Dorsolateral prefrontal cortex (tissue), 122 donors: ENCODE measurements at places on chromosomes 2 and 18. TPM values are rescaled to one million over a fixed set of nuclear protein-coding genes. Genes with fewer than 3 reads are reported as not detected.
A peak's percentile ranks its signal among the peaks of the same experiment; 100 is the strongest.

Gene AGPS
- 24.1 TPM for total RNA-seq

Gene ACVR2A
- 21.0 TPM for total RNA-seq

Gene FEV
- not detected for total RNA-seq

Gene CPLX4
- total RNA-seq: not detected

Gene FAM124B
- 0.60 TPM for total RNA-seq

Gene SNORC
- total RNA-seq: 15.1 TPM

Gene GKN1
- not detected for total RNA-seq

Gene LDLRAD4
- 102 TPM for total RNA-seq

Gene ALK
- 6.2 TPM for total RNA-seq

Gene NIFK
- total RNA-seq: 27.0 TPM

DNA sequence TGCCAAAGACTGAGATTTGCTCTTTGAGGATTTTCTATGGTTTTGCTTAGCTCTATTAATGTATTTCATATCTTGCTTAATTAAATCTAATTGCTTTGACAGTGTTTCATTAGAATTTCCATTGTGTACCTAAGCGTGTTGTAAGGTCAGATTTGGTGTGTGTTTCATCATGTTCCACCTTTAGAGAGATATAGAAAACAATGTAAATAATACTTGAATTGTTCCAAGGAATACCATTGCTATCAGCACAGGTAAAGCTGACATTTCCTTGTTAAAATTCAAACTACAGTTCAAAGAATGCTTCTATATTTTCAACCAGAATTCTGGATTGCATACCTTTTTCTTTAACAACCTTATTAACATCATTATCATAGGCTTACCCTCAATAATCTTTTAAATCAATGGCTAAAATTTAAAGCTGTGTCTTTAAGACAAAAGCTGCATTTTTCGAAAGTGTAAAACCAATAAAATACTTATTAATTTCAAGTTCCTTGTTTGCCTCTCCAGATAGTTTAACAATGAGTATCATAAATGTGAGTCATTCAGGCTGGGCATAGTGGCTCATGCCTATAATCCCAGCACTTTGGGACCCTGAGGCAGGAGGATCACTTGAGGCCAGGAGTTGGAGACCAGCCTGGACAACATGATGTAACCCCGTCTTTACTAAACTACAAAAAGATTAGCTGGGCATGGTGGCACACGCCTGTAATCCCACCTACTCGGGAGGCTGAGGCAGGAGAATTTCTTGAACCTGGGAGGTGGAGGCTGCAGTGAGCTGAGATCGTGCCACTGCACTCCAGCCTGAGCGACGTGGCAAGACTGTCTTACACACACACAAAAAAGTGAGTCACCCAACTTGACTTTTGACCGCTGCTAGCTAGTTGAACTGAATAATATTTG, 188.0 kb upstream of the PKDCC start:
- no peak for DNase-seq

DNA sequence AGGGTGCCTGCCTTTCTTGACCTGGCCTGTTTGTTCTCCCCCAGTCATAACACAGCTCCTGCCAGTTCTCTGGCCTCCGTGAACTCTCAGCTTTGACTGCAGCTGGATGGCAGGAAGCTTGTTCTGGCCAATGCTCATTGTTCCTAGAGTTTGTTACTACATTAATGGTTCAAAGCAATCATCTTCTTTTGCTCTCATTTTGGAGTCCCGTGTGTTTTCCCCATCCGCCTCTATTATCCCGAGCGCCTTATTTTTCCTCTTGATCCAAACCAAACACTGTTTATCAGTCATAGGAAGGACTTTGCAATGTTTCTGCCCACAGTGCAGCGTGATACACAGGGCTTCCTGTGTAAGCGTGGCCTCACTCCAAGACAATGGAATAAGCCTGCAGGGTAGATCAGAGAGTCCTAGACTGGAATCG, 184.3 kb upstream of the APCDD1 start:
- peak; percentile 48 for DNase-seq

DNA sequence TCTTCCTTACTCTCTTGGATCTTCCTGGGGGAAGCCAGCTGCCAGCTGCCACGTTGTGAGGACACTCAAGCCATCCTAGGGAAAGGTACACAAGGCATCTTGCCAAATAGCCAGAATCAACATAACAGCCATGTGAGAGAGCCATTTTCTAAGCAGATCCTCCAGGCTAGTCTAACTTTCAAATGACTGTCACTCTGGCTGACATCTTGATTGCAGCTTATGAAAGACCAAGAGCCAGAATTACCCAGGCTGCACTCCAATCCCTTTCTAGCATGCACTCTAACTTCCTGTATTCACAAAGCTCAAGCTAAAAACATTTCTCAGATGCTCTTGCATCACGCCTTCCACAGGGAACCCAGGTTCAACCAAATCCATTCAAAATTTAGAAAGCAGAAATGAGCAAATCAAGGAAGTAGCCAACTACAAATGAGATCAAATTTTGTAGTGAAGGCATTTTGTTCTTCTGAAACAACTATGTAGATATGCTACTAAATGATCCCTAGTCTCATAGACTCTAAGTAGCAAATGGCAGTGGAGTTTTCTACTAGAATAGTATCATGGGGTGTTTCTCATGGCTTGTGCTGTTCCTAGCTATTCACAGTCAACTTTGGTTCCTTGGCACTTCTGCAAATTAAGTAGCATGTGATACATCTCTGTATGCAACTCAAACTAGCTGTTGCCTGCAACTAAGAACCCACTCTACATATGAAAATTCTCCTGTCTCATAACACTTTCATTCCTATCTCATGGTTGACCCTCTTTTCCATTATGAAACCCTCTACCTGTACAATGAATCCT, 281.9 kb downstream of the ZEB2 start:
- no peak for DNase-seq

DNA sequence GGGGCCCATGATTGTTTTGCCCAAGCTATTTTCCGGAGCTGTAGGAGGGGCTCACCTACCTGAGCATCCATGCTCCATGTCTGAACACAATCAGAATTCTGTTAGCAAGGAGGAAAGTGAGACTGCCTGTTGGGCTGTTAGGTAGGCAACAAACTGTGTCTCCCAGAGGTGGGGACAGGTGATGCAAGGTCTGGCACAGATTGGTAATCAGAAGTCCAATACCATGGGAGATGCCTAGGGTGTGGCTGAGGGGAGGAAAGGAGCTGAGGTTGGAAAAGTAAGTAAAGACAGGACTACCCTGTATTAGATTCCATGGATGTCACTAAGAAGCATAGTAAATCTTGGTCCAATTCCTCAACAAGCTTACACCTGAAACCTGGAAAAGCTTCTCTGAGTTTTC, 3.0 kb downstream of the LYPD6B start:
- no peak for DNase-seq

DNA sequence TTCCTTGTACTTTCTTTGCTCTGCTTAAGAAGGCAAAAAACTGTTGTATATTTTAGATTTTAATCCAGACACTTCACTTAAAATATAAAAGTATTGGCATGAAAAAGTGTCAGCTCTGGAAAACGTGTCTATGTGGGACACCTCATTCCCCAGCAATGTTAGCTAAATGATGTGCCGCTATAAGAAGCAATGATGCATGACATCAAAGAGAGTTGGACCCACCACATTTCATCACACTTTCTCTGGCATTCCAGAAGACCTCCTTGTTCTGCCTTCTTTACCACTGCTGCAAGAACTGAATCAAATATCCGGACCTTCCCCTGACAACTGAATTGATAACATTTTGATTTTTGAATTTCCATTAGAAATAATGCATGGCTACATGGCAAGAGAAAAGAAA, 242.4 kb upstream of the TANK start:
- DNase-seq: no peak

- no peak for DNase-seq
Observed at GRCh38 chr18:21053127-21053526, 58.5 kb downstream of the ROCK1 start.

DNA sequence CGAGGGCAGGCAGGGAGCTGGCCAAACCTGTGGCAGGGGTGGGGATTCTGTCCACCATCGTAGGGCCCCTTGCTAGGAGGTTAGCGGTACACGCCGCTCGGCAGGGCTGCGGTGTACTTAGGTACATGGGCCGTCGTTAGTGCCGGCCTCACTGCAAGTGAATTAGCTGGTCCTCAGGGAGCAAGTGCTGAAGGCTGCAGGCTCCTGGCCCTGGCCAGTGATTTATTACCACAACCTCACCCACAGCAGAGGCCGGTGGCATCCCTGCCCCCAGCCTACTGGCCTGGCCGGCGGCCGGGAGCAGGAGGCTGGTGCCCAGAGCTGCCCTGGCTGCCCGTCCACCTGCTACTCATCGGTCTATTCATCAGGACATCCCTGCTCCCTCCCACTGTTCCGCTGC, 19.6 kb upstream of the PTMA start:
- DNase-seq: no peak

DNA sequence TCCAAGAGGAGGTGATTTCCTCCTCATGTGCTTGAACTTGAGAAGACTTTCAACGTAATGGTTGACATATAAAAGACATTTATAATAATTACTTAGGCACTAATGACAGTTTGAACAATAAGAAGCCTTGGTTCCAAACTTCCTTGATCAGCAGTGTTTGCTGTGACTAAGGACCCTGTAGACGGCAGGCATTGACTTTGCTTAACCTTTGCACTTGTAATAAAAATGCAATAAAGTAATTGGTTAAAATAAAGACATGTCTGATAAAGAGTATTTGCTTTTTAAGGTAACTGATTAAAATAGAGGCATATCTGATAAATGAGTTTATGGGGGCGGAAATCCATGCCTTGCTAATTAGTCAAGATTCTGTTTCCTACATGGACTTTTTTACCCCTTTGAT, 82.2 kb upstream of the ST8SIA3 start:
- DNase-seq: no peak

DNA sequence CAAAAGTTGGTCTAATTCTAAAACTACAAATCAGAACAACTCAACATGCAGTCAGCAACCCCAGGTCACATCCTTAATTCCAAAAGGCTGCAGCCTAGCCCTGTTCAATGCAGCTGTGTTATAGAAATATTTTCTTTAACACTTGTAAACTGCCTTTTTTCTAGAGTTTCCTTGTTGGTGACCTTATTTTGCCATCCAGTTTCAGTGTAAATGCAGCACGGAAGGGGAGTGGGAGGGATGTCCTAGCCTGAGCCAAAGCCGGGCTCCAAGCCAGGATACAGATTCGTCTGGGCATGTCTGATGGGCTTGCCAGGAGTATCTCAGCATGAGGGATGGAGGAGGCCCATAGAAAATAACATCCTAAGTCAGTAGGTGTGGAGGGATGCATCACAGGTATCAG, 17.7 kb upstream of the SP3 start:
- DNase-seq: peak; percentile 57

DNA sequence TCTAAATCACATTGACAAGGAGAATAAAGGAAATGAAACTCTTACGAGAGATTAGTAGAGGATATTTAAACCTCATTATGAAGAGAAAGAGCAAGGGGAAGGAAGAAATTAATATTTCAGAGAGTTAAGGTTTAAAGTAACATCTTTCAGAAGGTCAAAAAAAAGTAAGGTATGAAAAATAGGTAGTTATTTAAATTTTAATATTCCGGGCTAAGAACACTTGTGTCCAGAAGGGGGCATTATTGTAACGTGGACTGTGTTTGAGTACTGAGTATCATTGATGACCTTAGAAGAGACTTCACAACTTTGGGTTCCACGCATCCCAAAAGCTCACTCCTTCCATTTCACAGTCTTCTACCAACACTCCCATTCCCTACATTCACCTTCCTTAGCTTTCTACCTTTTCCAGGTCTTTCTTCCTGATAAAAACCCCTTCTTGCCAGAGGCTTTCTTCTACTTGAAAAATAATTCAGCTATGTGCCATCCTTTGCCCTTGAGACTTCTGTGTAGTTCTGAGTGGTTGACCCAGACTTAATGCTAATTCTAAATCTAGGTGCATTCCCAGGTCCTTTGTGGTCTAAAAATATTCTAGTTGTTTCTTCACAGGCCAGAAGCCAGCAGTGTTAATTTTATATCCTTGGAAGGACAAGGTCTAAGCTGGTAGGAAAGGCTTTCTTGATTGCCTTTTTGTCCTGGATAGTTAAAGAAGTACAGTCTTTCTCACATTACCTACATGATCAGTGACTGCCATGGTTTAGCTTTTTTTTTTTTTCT, 16.5 kb downstream of the DYNC1I2 start:
- DNase-seq: no peak

DNA sequence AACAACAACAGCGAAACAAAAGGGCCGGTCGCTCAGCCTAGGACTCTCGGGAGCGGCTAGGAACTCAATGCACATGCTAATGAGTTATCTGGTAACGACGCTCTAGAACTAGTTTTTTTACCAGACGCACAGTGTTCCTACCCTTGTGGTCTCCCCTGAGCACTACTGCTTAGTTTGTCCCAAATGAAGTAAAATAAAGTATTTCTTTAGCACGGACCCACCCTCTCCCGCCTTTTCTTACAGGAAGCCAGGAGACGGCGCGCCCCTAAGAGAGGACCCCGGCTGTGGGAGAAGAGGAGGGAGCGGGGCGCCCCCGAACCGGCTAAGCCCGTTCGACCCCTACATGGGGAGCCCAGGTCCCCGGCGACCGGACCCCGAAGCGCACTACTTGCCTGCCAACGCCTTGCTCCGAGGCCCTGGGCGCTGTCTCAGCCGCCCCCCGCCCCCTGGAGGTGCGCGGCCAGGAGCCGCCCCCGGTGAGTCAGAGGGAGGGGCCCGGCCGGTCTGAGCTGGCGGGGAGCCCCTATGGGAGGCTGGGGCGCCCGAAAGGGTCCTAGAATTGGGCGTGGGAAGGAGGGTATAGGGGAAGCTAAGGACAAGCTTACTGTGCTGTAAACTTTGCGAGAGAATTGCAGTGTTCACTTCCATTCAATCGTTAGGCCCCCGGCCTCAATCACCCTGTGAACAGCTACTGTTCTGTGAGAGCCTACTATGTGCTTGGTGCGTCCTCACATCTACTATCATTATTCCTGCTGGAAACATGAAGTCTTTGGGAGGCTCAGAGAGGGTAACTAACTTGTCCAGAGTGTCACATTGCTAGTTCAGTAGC, 3.6 kb upstream of the CAPG start:
- no peak for DNase-seq

DNA sequence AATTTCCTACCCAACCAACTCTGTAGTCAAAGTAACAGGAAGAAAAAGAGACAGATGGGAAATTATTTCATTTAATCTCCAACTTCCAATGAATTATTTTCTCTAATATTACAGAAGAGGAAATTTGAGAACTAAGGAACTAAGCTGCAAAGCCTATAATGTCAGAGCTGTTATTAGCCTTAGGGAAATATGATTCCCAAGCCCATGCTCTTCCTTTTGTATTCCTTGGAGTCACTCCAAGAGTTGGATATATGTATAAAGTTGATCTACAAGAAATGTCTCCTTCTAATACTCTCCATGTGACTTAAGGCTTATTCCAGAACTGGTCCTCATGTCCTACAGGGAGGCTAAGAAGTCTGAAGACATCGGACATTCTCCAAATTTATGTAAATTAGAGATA, 31.6 kb upstream of the VWC2L start:
- no peak for DNase-seq

GRCh38 chr2:129396980-129397599, 582.4 kb upstream of the RAB6C start:
- peak; percentile 14 for DNase-seq

- no peak for DNase-seq
Observed at GRCh38 chr2:3387011-3387410, 7.5 kb downstream of the TRAPPC12 start.

- DNase-seq: no peak
Observed at GRCh38 chr2:128901572-128902391, 583.1 kb upstream of the HS6ST1 start.

GRCh38 chr18:36494160-36494437, 196.6 kb downstream of the FHOD3 start:
- DNase-seq: no peak

GRCh38 chr2:208708486-208708885, 301.9 kb downstream of the PTH2R start:
- no peak for DNase-seq
